ENCODE measurements at places on chromosomes 7 and 10.
A peak's percentile ranks its signal among the peaks of the same experiment; 100 is the strongest.

GRCh38 chr10:131534836-131535235 is 223.3 kb upstream of the TCERG1L start:
- DNase-seq = no peak

- DNase-seq = no peak
Observed at GRCh38 chr10:48798481-48799254, 114.0 kb downstream of the WDFY4 start.

GRCh38 chr7:27677912-27678612 is 15.4 kb upstream of the HIBADH start:
- peak; percentile 27 for DNase-seq

GRCh38 chr10:70578371-70578947 is 24.1 kb downstream of the PRF1 start:
- DNase-seq = peak; percentile 89

GRCh38 chr10:23533212-23533611 is 94.3 kb downstream of the OTUD1 start:
- DNase-seq = no peak

GRCh38 chr7:132655131-132655727 is 79.0 kb upstream of the PLXNA4 start:
- peak; percentile 83 for DNase-seq

GRCh38 chr7:3312583-3312982 is 11.5 kb downstream of the SDK1 start:
- DNase-seq = peak; percentile 13

DNA sequence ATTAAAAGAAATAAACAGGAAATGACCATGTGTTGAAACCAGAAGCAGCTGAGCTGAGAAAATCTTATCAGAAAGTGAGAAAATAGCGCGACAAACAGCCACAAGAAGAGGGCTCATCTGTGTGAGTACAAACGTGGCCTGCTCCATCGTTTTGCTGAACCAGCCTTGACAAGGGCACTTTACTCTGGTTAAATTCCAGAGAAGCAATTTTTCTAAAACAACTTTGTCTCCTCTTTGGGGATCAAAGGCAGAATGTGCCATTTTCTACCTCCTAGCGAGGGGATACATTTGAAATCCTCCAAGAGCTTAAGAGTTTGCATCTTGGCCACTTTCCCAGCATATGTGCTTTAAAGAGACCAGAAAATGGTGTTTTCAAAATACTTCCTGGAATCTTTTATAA is 51.3 kb upstream of the VIPR2 start:
- peak; percentile 11 for DNase-seq

DNA sequence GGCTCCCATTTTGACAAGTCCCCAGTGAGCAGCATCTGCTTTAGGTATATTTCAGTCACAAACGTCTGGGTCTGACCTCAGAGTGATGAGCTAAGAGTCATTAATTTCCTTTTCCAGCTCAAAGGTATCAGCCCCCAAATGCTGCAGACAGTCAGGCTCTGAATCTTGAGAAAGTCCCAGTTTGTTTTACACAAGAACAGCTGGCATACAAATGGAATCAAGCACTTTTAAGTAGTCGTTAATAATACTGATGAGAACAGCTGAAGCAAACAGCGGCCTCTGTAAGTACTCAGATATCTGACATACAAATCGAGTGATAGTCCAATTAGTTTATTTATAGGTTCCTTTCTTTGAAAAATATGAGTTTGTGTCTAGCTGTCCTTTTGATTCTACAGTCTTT is 49.4 kb upstream of the MSRB2 start:
- DNase-seq = no peak

- DNase-seq = peak; percentile 46
Observed at GRCh38 chr7:43954524-43955228, 28.4 kb downstream of the UBE2D4 start.

Measured in OCI-M1 (cell line).